ENCODE measurements at places on chromosomes 7 and 10.
A peak's percentile ranks its signal among the peaks of the same experiment; 100 is the strongest.

DNA sequence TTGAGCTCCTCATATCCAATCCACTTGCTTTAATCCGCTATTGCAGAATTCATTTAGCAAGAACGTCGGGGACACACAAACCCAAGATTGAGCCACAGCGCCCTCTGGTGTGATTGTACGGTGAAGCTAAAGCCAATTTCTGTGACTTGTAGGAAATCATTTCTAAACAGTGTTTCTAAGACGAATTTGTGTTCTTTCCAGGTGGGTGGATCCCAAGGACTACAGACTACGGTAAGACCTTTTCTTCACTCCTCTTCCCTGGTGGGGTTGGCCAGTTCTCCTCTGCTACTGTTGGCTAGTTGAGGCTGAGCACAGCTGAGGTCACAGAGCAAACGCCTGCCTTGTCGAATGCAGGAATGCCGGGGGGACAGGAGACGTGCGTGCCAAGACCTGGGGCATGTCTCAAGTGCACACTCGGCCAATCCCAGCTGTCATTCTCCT is 5.2 kb downstream of the DMBT1 start:
- DNase-seq = peak; percentile 34

GRCh38 chr7:131244259-131244852 is 83.3 kb upstream of the MKLN1 start:
- DNase-seq = no peak

- no peak for DNase-seq
These were observed 2.5 kb downstream of the HOXA13 start for GRCh38 chr7:27197137-27198042.

DNA sequence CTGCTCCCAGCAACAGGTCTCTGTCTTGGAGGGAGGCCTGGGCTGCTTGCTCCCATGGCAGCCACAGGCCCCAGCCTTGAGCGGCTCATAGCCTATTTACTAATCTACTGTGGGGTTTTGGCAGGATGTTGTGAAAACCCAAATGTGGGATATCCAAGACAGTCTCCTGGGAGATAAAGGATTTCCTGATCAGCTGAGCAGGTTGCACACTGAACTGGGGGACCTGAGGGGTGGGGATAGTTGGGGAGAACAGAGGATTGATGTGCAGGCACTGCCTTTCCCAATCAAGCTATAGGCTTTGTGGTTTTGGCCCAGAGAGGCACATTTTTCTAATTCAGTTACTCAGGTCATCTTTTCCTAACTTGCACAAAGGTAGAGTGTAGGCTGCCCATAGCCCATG is 92.6 kb downstream of the SH2D4B start:
- DNase-seq = no peak
